Activated CD4-positive, alpha-beta T cell treated with anti-CD3 and anti-CD28 coated beads for 24 hours (primary cell): ENCODE measurements at places on chromosomes 3 and 15.

DNA sequence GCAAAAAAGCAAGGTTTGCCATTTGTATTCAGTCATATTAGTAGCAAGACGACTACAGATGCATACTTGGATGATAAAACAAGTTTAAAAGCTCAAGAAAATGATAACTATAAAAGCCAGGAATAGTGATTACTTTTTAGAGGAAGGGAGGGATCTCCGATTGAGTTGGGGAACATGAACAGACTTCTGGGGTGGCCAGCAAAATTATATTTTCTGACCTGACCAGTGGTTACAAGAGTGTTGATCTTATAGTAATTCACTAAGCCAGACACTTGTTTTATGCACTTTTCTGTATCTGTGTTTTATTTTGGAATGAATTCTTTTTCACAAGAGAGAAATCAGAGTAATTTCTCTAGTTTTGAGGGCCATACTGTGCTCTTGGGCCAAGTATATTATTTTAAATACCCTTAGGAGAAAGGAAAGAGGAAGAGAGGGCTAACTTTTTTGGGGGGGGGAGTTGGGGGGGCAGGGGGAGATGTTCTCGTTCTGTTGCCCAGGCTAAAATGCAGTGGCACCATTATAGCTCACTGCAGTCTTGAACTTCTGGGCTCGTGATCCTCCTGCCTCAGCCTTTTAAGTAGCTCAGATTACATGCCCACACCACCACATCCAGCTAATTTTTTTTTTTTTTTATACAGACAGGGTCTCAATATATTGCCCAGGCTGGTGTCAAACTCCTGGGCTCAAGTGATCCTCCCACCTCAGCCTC, 57.3 kb downstream of the TGFBR2 start:
- DNase-seq: no peak

DNA sequence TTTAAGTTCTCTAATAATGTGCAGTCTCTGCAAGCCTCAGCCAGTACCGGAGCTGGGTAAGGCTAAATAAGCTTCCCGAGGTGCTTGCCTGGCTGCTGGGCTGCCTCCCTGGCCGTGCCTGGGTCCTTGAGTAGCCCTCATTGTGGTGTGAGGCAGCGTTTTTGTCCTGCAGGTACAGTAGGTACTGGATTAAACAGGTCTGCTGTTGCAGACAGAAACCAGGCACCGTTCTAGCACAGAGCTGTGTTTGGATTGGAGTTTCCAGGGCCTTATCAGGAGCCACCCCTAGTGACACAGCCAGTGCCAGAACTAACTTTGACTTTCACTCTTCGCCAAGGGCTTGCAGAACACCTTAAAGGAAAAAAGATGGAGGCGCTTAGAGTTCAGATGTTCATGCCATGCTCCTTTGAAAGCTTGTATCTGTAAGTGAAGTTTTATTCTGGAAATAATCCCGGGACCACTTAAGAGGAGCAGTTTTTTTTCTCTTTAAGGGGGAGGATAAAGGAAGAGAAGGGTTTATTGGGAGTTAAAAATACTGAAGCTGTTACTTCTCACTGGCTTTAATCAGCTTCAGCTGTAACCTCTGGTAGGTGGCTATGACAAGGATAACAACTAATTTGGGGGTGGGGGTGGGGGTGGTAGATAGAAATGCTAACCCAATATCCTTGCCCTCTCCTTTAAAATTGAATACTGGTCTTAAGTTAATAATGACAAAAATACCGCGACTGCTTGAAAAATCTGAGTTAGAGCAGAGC, 126.8 kb downstream of the MITF start:
- DNase-seq: no peak

- no peak for DNase-seq
These were observed 121.7 kb downstream of the ZMAT3 start for GRCh38 chr3:178949896-178950295.

DNA sequence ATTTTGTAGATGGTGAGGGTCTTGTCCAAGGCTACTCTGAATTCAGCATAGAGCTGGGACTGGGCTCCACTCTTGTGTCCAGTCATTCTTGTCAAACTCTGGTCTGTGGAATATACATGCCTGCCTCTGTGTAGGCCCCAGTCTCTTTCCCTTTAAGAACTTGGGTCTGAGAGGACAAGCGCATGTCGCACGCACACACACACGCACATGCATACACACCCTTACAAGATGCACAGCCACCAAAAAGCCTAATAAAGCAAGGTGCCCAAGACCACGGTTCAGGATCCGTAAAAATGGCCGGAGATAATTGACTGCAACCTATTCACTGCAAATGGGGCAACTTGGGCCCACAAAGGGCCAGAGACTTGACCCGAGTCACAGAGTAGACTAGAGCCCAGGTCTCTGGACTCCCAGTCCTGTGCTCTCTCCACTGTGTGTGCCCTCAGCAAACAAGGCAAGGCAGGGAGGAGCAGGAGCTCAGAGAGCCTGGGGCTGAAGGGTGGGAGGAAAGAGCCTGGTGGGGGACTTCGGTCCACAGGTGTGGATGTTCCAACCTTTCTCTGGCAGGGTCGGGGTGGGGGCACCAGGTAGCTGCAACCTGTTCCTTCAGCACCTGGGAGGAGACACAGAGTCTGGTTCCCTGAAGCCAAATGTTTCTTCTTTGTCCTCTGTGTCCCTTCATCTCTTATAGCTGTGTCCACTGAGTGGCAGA, 914 bp upstream of the PAQR5 start:
- DNase-seq: no peak

DNA sequence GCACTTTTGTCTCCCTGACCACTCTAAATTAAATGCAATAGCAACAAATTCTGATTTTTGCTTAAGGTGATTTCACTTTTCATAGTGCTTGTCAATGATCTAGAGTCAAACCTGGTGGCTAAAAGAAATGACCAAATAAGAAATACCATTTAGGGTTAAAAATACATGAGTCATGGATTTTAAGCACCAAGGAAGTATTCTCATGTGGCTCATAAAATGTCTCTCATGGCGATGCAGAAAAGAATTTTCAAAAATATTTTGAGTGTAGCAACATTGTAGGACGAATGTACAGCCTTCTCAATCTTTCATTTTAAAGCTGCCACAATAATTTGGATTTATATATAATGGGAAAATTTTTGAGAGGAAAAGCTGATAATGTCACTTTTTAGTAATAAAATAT, 193.6 kb downstream of the EPHA3 start:
- DNase-seq: no peak

DNA sequence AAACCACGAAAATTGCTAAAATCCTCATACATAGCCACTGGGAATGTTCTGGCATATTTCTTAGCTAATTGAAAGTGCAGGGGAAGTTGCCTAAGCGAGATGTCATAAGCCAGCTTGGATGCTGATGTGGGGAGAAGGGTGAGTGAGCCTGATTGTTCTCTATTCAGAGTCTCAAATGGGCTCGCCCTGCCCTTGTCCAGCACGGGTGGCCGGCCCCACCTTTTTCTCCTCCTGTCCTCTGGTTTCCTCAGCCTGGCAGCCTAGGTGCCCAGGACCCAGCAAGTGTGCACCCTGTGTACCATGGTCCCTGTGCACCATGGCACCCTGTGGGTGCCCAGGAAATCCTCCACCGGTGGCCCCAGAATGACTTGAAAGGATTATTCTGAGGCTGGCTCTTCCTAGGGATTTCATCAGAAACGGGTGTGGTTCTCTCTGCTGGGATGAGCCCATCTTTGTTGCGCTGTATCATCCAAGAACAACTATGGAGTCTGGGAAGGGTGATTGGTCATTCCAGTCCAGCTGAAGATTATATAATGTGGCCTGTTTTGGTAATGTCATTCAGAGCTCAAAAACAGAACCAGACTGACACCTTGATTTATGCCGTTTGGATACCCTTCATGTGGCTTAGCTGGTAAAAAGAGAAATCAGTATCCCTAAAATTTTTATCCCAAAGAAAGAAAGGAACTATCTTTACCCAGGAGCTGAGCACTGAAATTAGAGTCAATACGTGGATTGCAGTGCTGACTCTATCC, 150.8 kb upstream of the BHLHE40 start:
- DNase-seq: no peak

DNA sequence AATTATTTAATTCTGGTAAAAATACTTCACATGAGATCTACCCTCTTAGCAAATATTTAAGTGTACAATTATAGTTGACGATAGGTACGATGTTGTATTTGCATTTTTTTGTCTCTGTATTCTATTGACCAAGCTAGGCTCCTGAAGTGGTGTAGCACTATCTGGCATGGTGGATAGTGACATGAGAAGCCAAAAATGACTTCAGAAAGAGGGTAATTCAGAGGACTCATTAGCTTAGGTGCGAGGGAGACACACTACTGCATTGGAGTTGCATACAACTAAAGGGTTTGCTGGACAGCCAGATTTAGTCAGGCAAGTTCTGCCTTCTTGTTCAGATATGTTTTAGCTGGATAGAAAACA, 50.6 kb downstream of the KBTBD8 start:
- DNase-seq: no peak

DNA sequence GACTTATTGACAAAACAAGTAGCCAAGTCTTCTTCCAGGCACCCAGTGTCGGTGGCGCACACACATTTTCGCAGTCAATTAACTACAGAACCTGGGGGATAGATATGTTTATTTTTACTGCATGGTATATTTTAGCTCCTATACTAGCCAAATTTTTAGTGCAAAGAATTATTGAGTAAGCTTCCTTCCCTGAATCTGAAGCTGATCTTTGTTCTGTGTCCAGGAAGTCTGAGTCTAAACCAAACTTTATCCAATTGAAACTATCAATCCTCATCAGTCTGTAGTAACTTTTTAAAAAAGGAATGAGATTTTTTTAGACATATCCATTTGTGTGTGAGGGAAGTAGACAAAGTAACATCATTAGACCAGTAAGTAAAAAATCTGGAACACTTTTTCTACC, 133.1 kb downstream of the GADL1 start:
- no peak for DNase-seq

GRCh38 chr3:188037965-188038581, 115.9 kb upstream of the LPP start:
- no peak for DNase-seq

- no peak for DNase-seq
These were observed 6.2 kb downstream of the SEMA5B start for GRCh38 chr3:123021388-123021787.

DNA sequence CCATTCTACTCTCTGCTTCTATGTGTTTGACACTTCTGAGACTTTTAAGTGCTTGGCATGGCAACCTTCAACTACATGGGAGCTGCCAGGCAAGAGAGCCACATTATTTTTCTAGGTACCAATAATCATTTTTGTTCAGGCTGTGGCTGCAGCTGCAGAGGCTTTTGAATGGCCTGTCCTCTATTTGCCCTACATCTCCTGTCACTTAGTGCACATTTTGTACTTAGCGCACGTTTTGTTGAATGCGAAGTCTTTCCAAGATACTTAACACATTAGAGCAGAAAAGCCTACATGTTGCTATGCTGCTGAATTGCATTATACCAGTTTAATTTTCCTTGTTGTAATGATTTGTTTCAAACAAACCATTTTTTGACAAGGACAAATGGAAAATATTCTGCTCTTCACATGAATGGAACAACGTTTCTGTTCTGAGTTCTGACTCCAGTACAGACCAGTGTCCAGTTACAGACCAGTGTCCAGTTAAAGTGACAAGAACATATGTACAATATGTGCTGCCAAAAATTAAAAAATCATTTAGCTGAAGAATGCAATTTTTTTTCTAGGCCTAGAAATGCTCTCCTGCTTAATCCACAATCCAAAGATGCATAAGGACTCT, 113.9 kb downstream of the ABI3BP start:
- DNase-seq: no peak

DNA sequence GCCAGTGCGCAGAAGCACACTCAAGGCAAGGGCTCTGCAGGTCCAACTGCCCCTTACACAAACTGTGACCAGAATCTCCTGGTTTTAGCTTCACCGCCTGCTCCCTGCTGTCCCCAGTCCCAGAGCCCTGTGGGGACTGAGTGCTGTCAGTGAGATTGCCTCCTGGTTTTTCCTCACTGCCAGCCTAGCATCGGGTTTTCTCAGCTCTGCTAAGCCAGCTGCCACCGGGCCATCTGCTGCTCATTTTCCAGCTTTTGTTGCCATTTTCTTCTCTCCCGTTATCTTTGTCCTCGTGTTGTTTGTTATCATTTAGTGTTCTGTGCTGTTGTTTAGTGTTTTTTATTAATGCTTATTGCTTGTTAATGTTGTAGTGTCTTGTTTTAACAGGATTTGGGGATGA, 79.5 kb upstream of the BLM start:
- DNase-seq: no peak
